ENCODE measurements at places on chromosomes 4 and X.

DNA sequence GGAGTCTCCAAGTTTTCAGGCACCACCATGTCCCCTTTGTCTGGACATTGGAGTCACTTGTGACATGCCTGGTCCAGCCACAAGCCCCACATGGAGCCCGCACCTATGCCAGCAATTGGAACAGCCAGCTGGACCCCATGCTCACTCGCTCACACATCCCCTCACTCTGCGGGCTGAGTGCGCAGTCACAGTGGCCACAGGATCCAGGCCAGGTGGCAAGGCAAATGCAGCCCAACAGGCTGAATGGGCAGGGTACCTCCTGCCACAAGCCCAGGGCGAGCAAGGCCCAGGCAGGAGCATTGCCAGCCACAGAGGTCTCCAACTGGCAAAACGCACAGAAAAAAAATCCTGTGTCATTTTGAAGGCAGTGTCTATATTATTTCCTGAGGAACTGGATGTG lies 82.0 kb downstream of the ANXA10 start:
- no peak for DNase-seq

GRCh38 chrX:138229718-138230117 lies 481.8 kb downstream of the FGF13 start:
- DNase-seq = no peak

- no peak for DNase-seq
Observed at GRCh38 chr4:138103597-138104283, 138.4 kb downstream of the SLC7A11 start.

- no peak for DNase-seq
Observed at GRCh38 chrX:110941906-110942305, 146.3 kb upstream of the CHRDL1 start.

GRCh38 chr4:13665701-13666660 lies 38.5 kb upstream of the BOD1L1 start:
- no peak for DNase-seq

GRCh38 chrX:105975382-105975781 lies 63.1 kb downstream of the SERPINA7 start:
- no peak for DNase-seq

DNA sequence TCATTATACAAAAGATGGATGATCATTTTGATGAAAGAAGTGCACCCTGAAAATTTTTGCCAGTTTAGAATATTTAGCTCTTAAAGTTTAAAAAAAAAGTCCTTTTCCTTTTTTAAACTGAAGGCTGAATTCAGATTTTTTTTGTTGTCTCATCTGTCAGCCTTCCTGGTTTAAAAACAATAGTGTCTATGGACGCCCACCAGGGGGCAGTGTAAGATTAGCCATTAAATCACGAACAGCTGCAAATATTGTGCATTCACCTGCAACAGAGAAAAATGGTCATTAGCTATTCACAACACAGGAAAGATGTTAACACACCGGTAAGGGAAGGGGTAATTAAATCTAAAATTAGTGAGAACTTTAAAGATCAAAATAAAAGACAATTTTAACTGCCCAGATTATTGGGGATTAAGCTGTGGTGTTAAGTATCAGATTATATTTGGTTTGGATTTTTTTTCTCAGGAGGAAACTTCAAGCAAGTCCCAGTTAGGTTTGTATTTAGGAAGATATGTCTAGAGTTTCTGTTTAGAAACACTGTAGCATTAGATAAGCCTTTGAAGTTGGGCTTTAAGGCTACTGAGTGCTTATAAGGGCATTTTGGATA lies 4.4 kb upstream of the CXorf38 start:
- peak; percentile 49 for DNase-seq

- DNase-seq = no peak
Observed at GRCh38 chr4:152999346-153000075, 63.4 kb downstream of the FHDC1 start.
